Stimulated activated CD4-positive, alpha-beta T cell treated with anti-CD3 and anti-CD28 coated beads, TNF-alpha, amount 100 ng/mL, for 1 hour (primary cell): ENCODE measurements at places on chromosomes 3 and 15.

- DNase-seq = no peak
Observed at GRCh38 chr3:94206291-94206690, 143.4 kb downstream of the NSUN3 start.

GRCh38 chr3:196341137-196341536, 2.9 kb upstream of the TM4SF19 start:
- DNase-seq = no peak

DNA sequence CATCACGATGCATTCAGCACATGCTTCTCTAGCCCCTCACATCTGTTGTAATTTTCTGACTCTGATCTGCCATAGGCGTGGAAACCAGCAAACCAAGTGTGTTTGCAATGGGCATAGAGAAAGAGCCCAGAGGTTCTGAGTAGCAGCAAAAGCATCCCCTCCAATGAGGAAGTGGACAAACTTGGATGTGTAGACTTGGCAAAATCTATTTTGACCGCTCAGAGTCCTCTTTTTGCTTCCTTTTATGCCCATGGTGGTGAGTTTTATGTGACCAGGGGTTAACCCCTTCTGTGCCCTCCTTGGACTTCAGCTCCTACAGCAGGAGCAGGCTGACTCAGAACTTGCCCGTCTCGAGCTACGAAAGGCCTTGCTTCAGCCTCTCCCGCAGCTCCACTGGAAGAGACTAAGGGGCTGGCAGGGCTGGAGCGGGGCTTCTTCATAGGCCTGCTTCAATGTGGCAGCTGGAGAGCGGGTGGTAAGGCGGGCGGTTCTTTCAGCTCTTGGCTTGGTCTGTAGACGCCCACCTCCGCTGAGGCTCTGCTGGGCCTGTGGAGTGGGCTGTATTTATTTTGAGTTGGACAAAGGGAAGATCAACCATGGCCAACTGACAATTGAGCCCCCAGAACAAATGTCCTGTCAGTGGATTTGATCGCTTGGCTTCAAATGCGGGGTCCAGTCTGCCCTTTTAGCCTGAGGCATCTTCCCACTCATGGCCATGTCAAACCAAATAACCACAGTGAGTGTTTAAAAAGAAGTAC, 6.5 kb upstream of the ETV5 start:
- no peak for DNase-seq

DNA sequence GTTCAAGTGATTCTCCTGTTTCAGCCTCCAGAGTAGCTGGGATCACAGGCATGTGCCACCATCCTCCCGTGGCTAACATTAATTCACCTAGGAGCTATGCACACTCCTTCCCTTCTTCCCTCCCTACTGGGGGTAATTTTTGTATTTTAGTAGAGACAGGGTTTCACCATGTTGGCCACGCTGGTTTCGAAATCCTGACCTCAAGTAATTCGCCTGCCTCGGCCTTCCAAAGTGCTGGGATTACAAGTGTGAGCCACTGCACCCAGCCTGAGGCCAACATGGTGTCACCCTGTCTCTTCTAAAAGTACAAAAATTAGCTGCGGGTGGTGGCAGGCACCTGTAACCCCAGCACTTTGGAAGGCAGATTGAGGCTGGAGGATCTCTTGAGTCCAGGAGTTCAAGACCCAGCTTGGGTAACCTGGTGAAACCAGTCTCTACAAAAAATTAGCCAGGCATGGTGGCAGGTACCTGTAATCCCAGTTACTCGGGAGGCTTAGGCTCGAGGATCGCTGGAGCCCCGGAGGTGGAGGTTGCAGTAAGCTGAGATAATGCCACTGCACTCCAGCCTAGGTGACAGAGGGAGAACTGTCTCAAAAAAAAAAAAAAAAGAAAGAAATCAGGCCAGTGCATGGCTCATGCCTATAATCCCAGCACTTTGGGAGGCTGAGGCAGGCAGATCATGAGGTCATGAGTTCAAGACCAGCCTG, 6.1 kb downstream of the RNU5B-1 start:
- DNase-seq = no peak

- no peak for DNase-seq
Observed at GRCh38 chr3:10529809-10530208, 24.4 kb upstream of the ATP2B2 start.

GRCh38 chr3:156109989-156110388, 10.4 kb upstream of the KCNAB1 start:
- no peak for DNase-seq

GRCh38 chr3:83500931-83501330, 1457.9 kb upstream of the CADM2 start:
- no peak for DNase-seq

DNA sequence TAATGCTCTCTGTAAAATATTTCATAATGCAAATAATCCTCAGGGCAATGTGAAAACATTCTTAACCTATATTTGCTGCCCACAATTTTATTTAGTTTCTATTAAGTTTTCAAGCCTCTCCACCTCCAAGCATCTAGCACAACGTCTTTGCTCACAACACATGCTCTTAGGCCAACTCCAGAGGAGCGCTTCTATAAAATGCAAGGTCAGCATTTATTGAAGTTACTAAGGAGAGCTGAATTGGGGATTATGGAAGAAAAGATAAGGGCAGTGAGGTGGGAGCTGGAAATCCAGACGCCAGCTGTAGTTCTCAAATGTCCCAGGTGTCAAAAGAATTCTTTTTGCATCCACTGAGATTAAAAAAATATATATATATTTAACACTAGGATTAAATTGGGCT, 996 bp downstream of the RABL3 start:
- DNase-seq = no peak

GRCh38 chr15:45743426-45744235, 108.8 kb downstream of the SQOR start:
- no peak for DNase-seq

DNA sequence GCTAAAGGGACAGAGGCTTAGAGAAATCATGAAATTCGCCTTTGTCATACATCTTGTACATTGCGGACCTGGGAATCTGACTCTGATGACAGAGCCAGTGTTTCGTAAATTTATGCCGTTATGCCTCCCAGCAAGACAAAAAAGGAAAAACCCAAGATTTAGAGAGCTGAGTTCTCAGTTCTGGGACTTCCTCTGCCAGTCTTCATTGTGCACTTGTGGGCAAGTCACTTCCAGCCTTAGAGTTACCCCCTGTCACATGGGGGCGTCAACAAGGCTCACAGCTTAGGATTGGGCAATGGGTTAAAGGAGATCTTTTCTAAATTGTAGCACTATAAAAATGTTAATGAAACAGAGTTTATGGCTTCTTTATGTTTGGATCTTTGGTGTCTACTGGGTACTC, 41.9 kb upstream of the MITF start:
- no peak for DNase-seq

DNA sequence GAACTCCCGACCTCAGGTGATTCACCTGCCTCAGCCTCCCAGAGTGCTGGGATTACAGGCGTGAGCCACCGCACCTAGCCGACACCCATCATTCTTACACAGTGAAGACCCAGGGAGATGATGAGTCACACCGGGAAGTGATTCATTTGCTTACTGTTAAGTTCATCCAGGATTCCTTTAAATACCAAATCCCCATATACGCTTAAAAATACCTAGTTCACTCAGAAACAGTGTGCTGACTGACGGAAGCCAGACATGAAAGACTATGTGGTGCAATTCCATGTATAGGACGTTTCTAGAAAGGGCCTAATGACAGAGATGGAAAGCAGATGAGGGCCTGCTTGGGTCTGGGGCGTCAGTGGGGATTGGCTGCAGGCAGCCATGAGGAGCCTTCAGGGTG, 75.2 kb downstream of the APBA2 start:
- DNase-seq = no peak

GRCh38 chr15:53910852-53911251, 67.4 kb upstream of the UNC13C start:
- no peak for DNase-seq

- no peak for DNase-seq
Observed at GRCh38 chr3:196677931-196678330, 34.1 kb downstream of the CEP19 start.

GRCh38 chr15:26850161-26850560, 16.7 kb upstream of the GABRA5 start:
- no peak for DNase-seq

DNA sequence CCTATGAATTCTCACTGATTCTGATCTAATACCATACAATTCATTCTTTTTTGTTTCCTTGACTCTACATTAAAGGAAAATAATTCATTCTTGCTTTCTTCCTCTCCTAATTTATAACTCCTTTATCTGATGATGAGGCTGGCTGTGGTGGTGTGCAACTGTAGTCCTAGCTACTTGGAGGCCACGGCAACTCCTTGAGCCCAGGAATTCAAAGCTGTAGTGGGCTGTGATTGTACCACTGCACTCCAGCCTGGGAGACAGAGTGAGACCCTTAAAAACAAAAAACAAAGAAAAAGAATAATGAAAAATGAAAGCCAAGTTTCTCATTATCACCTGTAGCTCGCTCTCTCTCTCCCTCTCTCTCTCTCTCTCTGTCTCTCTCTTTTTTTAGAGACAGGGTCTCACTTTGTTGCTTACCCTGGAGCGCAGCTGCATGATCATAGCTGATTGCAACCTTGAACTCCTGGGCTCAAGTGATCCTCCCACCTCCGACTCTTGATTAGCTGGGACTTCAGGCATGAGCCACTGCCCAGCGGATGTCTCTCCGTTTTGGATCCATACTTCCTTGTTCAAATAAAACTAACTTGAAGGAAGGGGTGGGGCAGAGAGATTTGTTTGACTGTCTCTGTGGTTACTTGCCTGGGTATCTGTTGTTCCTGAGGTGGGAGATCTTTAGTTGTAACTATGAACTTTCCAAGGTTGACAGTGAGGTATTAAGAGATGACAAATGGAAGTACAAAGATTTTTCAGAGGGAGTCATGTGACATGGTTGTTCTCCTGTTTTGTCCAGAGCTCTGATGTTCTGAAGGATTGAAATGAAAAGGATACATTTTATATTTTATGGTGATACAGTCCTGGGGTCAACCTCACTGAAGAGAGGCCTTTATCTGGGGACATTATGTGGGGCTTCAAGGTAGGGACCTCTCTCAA, 46.9 kb downstream of the STARD9 start:
- DNase-seq = no peak

DNA sequence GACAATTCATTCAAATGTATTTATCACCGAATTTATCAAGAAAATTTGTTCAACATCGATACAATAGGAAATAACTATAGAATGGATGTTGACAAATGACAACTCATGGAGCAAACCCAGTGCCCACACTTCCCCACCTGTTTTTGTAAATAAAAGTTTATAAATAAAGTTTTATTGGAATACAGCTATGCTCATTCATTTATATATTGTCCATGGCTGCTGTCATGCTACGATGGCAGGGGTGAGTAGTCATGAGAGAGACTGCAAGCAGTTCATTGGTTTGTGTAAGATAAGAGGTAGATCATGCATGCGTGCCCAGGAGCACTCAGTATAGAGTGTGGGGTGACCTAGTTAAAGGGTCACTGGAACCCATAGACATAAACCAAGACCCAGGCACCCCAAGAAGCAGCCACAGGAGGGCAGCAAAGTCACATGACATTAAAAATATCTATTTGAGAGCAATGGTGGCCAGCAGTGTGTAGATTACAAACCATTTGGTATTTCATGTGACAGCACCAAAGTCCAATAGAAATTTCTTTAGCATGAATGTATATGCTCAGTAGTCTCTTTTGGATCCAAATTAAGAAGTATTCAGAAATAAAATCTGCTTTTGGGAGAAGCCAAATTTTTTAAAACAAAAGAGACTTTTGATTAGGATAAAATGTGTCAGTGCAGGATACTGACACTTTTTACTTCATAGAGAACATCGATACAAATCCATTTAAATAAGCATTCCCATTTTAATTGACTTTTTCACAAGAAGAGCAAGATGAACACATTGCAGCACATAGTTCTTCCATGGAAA, 794.8 kb downstream of the MCTP2 start:
- DNase-seq = no peak

DNA sequence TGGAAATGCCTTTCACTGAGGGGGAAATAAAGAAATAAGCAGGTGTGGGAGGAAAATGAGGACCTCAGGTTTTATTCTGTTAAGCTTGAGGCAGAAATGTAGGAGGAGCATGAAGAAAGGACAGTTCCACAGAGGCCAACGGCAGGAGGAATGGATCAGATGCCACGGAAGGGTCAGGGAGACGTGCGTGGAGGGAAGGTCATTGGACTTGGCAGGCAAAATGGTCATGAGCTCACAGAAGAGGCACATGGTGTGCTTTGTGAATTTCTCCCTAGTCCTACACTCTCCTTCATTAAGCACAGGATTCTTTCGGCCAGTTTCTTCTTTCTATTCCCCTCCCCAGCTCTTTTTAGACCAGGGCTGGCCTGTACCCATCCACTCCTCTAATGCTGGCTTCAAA, 32.5 kb upstream of the THSD4 start:
- no peak for DNase-seq

GRCh38 chr3:134965865-134966481, 170.9 kb downstream of the EPHB1 start:
- DNase-seq = no peak

DNA sequence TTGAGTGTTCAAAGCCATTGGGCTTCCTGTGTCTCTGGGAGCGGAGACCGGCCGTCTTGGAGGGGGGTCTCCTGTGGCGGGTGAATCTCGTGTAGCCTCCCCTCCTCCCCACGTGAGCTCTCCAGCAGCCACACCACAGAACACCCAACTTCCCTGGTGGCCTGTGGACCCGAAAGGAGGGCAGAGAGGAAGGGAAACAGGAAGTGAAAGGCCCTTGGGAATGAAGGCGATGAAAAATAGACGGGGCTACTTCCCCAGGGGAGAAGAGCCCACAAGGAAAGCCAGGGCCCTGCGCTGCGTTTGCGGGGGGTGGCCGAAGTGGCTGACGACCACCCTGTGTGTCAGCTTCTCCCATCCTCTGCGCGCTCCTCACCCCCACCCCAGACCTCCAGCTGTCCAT, 5.4 kb downstream of the ANKRD63 start:
- DNase-seq = no peak

DNA sequence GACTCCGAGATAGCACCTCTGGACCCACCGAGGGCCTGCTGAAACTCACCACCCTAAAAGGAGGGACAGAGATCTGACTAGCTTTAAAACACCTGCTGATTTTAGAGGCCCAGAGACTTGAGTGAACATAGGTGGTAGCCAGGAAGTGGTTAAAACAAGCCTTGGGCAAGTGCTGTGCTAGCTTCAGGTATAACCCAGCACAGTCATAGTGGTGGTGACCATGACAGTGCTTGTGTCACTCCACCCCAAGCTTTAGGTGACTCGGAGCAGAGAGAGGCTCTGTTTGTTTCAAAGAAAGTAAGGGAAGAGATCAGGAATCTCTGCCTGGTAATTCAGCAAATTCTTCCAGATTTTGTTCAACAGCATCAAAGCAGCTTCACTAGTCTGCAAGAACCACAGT, 641.1 kb upstream of the BCHE start:
- DNase-seq = no peak

GRCh38 chr15:51736069-51736468, 1.4 kb downstream of the LYSMD2 start:
- no peak for DNase-seq

DNA sequence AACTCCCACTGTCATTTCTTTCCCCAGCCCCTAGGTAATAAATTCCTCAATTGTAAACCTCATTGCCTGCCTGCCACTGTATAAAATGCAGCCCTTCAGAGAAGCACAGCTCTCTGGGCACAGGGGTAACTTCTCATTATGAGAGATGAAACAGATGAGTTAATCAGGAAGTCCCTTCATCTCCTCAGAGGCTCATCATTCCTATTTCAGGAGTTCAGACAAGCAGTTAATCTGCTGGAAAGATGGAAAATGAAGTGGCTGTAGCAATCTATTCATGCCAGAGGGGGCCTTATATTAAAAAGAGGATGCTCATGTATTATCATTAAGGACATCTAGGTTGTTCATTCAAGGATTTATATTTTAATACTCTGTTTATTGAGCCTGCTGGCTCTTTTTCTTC, 519.5 kb upstream of the LMCD1 start:
- no peak for DNase-seq
